Liver (tissue), 10 donors: ENCODE measurements at places on chromosomes 16 and 17.

GRCh38 chr16:30747331-30747730 is 894 bp upstream of the PHKG2 start:
- DNase-seq = no peak

GRCh38 chr16:81708266-81709015 is 70.7 kb upstream of the PLCG2 start:
- no peak for DNase-seq

GRCh38 chr17:55321427-55322060 is 56.8 kb downstream of the HLF start:
- no peak for DNase-seq

DNA sequence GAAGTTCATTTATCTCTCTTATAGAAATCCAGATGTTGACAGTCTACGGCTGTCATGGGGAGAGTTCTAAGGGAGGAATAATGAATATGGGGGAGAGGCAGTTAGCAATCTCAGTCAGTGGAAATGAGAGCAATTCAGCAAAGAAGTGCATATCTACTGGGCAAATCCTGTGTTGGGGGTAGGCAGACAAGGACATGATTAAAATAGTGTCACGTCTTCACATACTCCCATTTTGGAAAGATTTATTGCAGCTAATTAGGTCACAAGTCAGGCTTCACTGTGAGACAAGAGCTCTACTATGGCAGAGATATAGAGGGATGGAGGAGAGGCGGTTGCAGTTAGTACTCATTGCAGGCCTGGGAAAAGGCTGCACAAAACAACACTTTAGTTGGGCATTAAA is 29.8 kb downstream of the LRRC36 start:
- no peak for DNase-seq

DNA sequence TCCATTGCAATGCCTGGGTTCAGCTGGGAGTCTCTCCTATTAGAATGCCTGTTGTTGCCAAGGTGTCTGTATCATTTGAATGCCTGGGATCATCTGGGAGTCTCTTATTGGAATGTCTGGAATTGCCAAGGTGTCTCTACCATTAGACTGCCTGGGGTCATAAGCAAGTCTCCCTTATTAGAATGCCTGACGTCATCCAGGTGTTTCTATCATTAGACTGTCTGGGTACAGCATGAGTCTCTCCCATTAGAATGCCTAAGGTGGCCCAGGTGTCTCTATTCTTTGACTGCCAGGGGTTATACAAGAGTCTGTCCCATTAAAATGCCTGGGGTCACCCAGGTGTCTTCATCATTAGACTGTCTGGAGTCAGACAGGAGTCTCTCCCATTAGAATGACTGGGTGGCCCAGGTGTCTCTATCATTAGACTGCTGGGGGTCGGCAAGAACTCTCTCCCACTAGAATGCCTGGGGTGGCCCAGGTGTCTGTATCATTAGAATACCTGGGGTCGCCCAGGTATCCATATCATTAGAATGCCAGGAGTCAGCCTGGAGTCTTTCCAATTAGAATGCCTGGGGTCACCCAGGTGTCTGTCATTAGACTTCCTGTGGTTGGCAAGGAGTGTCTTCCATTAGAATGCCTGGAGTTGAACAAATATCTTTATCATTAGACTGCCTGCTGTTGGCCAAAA is 2274.0 kb downstream of the TP53TG3F start:
- peak; percentile 5 for DNase-seq

- no peak for DNase-seq
Observed at GRCh38 chr17:19460700-19461099, 49.7 kb downstream of the RNF112 start.

- DNase-seq = no peak
Observed at GRCh38 chr16:9318764-9319163, 227.3 kb downstream of the HAPSTR1 start.

DNA sequence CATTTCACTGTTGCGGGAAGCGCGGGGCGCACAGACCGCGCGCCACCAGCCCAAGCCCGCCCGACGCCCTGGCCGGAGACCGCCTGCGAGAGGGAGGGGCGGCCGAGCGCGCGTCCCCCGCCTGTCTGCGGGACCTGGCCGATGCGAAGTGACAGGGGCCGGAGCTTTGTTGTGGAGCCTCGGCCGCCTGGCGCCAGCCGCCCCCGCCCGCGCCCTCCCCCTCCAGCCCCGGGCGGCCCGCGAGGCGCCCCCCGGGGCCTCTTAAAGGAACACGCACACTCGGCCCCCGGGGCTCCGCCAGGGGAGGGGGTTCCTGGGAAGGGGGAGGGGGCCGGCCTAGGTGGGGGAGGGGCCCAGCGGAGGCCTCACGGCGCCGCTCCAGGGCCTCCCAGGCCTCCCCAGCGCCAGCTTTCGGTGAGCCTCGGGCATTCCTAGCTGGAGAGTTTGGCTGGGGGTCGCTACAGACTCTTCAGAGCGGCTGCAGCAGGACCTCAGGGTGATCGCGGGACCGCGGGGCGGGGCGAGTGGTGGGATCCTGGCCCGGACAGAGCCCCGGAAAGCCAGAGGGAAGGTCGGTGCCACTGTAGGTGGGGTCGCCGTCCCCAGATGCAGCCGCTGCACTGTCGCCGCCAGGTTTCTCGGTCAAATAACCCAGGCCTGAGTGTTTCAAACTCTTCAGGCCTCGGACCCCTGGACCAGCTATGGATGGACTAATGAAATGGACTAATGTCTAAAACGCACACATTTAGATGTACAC is 2.4 kb upstream of the TBX2 start:
- no peak for DNase-seq

DNA sequence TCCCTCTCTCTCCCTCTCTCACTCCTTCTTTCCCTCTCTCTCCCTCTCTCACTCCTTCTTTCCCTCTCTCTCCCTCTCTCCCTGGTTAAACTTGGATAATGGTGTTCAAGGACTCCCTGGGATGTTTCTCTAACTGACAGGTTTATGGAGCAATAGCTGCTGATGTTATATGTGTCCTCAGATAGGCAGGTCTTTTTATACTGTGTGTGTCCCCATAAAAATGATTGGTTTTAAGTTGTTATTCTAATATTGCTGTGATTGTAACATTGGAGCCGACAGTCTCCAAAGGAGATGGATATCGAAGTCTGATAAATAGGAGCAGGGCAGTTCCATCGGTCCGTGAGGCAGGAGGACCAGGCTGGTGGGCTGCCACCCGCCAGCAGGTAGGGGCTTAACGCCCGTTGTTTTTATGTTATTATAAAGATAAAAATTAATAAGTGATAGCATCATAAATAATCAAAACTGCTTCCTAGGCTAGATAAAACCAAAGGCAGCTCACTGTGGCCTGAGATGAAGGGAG is 38.1 kb upstream of the C16orf82 start:
- no peak for DNase-seq

- no peak for DNase-seq
Observed at GRCh38 chr17:8574687-8575086, 55.8 kb downstream of the MYH10 start.

GRCh38 chr16:81601008-81601428 is 156.4 kb downstream of the CMIP start:
- no peak for DNase-seq

DNA sequence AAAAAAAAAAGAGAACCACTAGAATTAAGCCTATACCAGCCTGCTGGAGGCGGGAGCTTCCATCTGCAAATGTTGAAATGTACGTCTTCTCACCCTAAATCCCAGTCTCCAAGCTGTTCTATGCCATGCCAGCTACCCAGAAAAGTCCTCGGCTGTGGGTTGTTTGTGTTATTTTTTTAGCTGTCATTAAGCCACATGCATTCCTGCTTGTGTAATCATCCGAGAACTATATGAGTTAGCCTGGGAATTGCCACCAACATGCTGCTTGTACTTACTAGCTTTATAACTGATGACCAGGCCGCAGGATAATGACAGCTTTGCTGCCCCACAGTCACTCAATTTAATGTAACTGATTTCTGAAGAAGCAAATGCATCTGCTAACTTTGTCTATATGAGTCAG is 313.9 kb upstream of the SALL1 start:
- DNase-seq = no peak

GRCh38 chr16:21982108-21982507 is 18.8 kb downstream of the PDZD9 start:
- DNase-seq = no peak
